ENCODE measurements at places on chromosomes 2 and 18.

- DNase-seq, result no peak
These were observed 123.7 kb downstream of the HNMT start for GRCh38 chr2:138087751-138088593.

- DNase-seq, result no peak
These were observed 195.0 kb upstream of the CYRIA start for GRCh38 chr2:16860627-16861026.

DNA sequence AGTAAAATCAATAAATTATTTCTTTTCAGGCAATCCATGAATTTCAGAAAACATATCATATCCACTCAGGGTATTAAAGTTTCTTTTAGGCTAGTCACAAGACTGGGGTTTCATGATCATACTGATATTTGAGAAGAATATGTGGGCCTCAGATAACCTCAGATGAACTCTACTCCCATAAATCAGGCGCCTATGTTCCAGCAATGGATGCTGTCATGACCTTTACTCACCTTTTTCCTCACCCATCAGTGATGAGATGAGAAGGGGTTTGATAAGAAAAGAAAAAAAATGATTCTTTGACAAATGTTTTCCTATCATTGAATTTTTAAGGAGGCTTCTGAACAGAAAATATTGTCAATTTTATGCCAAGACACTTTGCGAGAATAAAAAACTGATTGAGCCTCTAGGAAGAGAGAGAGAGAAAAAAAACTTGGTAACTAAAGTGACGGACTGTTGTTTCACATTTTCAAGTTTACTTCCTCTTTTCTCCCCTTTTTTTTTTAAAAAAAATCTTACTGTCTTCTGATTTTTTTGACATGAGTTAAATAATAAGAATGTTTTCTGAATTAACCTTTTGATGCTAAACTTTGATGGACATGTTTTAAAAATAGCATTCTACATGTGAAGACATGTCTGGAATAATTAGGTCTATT is 309.1 kb upstream of the MAP2 start:
- no peak for DNase-seq

- no peak for DNase-seq
These were observed 5.2 kb upstream of the GPR55 start for GRCh38 chr2:230930149-230930780.

GRCh38 chr2:236237468-236238190 is 26.6 kb downstream of the ASB18 start:
- DNase-seq, result no peak

- no peak for DNase-seq
These were observed 794.3 kb upstream of the CDH7 start for GRCh38 chr18:64956465-64956864.

- no peak for DNase-seq
These were observed 6.7 kb upstream of the UGT1A5 start for GRCh38 chr2:233705911-233706506.

DNA sequence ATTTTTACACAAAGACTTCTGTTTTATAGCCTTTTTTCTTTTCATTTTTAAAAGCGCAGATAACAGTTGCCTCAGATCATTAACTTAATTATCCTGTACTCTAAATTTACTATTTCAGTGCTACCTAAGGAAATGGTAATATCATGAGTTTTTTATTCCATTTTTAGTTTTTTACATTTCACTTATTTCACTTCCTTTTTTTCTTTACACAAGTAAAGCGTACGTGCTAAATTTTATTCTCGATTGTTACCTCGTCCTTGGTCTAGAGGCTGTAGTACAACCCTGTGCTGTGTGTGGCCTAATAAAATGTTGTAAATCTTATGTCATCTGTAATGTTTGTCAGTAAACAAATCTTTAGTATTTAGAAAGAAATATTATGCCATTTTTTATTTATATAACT is 49.2 kb downstream of the CRIM1 start:
- no peak for DNase-seq

DNA sequence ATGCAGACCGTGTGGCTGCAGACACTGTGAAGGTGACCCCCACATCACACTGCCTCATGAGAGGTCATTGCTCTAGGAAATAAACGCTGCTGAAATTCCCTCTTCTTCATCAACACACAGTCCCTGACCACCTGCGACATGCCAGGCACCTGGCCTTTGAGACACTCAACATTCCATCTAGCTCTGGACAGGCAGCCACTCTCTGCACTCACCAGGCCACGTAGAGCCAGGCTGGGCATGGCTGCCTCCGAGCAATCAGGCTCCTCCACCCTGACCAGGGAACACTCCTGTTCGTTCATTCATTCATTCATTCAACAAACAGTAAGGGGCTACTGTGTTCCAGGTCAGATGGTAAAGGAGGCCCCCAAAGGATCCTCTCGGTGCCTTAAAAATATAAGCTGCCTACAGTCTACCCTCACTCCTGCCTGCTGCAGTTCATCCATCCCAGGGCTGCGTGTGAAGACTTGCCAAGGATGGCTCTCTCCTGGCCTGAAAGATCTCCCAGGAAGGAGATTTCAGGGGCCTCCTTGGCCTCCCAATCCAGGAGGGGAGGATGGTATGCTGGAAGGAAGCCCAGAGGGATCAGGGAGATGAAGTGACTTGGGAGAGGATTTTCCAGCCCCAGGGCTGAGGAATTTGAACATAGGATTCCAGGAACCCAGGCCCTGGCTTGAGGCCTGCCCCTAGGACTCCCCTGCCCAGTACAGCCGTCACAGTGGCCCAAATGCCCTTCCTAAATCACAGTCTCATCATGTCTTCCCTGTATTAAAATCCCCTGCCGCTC is 66.7 kb downstream of the TNS1 start:
- DNase-seq, result no peak

- DNase-seq, result no peak
These were observed 4.7 kb downstream of the DPYSL5 start for GRCh38 chr2:26852405-26853306.

GRCh38 chr2:220078439-220078838 is 451.0 kb downstream of the SLC4A3 start:
- no peak for DNase-seq

GRCh38 chr2:1757567-1757966 is 13.3 kb upstream of the PXDN start:
- DNase-seq, result no peak

DNA sequence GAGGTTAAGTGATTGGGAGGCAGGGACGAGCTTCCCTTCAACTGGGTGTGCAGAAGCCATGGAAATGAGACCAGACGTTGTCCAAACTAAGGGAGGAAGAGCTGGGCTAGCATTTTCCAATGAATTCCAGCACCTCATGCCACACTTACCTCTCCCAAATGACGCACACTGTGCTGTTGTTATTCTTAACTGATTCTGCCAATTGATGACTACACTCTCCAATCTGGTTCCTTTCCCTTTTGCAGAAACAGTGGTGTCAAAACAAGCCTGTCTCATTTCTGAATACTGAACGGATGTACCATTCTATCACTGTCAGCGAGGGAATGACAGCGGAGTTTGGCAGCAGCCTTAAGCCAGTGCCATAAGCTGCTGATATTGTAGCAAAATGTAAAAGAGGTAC is 380.5 kb upstream of the HNRNPA3 start:
- no peak for DNase-seq

GRCh38 chr2:147572622-147573021 is 272.2 kb upstream of the ACVR2A start:
- no peak for DNase-seq

DNA sequence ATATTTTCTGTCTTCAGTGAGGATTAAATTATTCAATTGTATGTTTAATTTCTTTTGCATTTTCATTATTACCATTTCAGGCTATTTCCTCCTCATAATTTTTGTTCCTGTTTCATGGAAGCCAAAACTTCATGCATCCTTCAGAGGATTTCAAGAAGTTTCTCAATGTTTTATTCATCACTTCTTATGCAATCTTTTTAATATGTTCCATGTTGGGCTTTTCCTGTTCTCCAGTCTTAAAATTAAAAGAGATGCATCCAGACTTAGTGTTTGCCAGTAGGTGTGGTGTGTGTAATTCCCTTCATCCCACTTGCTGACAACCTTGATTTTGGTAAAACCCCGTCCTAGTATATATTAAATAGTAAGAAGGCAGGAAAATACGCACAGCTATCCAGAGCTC is 190.0 kb downstream of the EN1 start:
- no peak for DNase-seq

All from GDM1 (cell line).